Cardiac muscle cell (in vitro differentiated cells and primary cell): ENCODE measurements at places on chromosomes 2 and 18. TPM values are rescaled to one million over a fixed set of nuclear protein-coding genes. Genes with fewer than 3 reads are reported as not detected.

The SULT1C4 gene
- 9.3 and 14.3 TPM in 2 replicates for total RNA-seq

The PPIL3 gene
- total RNA-seq, result 64.8 and 82.6 TPM in 2 replicates

The NOP58 gene
- total RNA-seq, result 48.7 and 75.0 TPM in 2 replicates

The NLRC4 gene
- not detected in 2 replicates for total RNA-seq

The AQP12A gene
- not detected in 2 replicates for total RNA-seq

The TP53I3 gene
- total RNA-seq, result 25.4 and 55.5 TPM in 2 replicates

The ZNF512 gene
- 22.0 and 38.6 TPM in 2 replicates for total RNA-seq

The G6PC2 gene
- not detected in 2 replicates for total RNA-seq

The KCTD1 gene
- total RNA-seq, result 20.2 and 23.1 TPM in 2 replicates

The LGALSL gene
- 12.8 and 15.8 TPM in 2 replicates for total RNA-seq

The GPR35 gene
- total RNA-seq, result 0.70 and 5.1 TPM in 2 replicates

The INPP5D gene
- 3.5 and 6.8 TPM in 2 replicates for total RNA-seq

The CIB4 gene
- total RNA-seq, result 0.49 TPM in 1 of 2 replicates, not detected in the other

The TMEM247 gene
- total RNA-seq, result not detected in 2 replicates

The MTLN gene
- 65.7 and 84.2 TPM in 2 replicates for total RNA-seq

The SLC11A1 gene
- total RNA-seq, result 0.25 and 0.63 TPM in 2 replicates

The GGCX gene
- 18.6 and 24.3 TPM in 2 replicates for total RNA-seq

The NT5DC4 gene
- not detected in 2 replicates for total RNA-seq

GRCh38 chr2:26974352-26974751 lies 3.9 kb downstream of the MAPRE3 start:
- DNase-seq, result no peak
- no peaks in the 10 kb centered on the region for H3K36me3 ChIP-seq
- H3K4me3 ChIP-seq, result no peak overlapping the region

DNA sequence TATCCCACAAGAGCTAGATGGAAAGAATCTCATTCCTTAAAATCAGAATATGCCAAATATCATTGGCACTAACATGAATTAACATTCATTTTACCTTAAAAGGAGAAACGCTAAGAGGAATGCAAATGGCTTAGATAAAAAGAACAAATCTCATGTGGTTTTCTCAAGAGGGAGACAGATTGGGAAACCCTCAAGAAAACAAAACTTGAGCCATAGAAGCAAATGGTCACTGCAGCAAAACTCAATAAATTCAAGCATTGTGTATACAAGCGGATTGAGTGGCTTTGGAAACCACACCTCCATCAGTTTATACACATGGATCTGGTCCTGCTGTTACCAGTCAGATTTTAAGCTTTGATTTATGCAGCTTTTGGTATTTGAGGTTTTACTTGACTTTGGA lies 1331.8 kb upstream of the ZEB2 start:
- no peak for DNase-seq
- no peaks in the 10 kb centered on the region for H3K4me1 ChIP-seq
- H3K27me3 ChIP-seq, result no peaks in the 10 kb centered on the region
- H3K36me3 ChIP-seq, result no peaks in the 10 kb centered on the region
- H3K4me3 ChIP-seq, result no peak overlapping the region
- H3K27ac ChIP-seq, result no peak overlapping the region

GRCh38 chr2:138147796-138148195 lies 183.5 kb downstream of the HNMT start:
- H3K4me1 ChIP-seq, result peaks cover 9% of the 10 kb centered on the region
- no peak overlapping the region for H3K27ac ChIP-seq
- no peaks in the 10 kb centered on the region for H3K36me3 ChIP-seq
- no peaks in the 10 kb centered on the region for H3K27me3 ChIP-seq
- DNase-seq, result peak; percentile 37

- H3K36me3 ChIP-seq, result no peaks in the 10 kb centered on the region
- H3K27me3 ChIP-seq, result no peaks in the 10 kb centered on the region
- no peak overlapping the region for H3K4me3 ChIP-seq
- no peak for DNase-seq
These were observed 440.7 kb upstream of the MMADHC start for GRCh38 chr2:150028322-150028721.

DNA sequence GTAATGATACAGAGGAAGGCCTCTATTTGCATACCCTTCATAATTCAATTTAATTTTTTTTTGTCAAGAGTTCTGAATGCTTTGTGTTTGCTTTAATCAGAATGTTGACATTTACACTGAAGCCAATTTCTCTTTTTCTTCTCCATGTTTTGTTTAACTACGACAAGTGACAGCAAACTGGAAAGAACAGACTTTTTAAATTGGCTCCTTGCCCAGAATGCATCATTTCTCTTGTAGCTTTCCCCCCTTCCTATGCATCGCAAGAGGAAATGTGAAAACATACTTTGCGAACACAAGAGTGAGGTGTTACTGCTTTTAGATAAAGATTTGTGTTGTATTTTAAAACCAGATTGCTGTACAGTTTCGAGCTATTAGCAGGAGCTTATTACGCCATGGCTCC lies 955.2 kb upstream of the CELF4 start:
- peak; percentile 50 for DNase-seq
- H3K4me3 ChIP-seq, result no peak overlapping the region
- H3K36me3 ChIP-seq, result no peaks in the 10 kb centered on the region
- H3K27ac ChIP-seq, result peak overlapping the region; percentile 15
- H3K4me1 ChIP-seq, result peaks cover 30% of the 10 kb centered on the region
- H3K27me3 ChIP-seq, result no peaks in the 10 kb centered on the region

- H3K4me1 ChIP-seq, result no peaks in the 10 kb centered on the region
- no peak overlapping the region for H3K4me3 ChIP-seq
- H3K36me3 ChIP-seq, result peaks cover 20% of the 10 kb centered on the region
- H3K27ac ChIP-seq, result no peak overlapping the region
- no peak for DNase-seq
These were observed 99.4 kb upstream of the IL1R2 start for GRCh38 chr2:101892377-101892776.

GRCh38 chr2:72394541-72395070 lies 246.9 kb upstream of the CYP26B1 start:
- DNase-seq, result no peak
- no peaks in the 10 kb centered on the region for H3K36me3 ChIP-seq
- H3K27me3 ChIP-seq, result no peaks in the 10 kb centered on the region
- no peaks in the 10 kb centered on the region for H3K4me1 ChIP-seq

GRCh38 chr2:152564754-152565551 lies 152.3 kb downstream of the PRPF40A start:
- H3K4me3 ChIP-seq, result no peak overlapping the region
- no peak for DNase-seq
- H3K27ac ChIP-seq, result no peak overlapping the region
- H3K4me1 ChIP-seq, result peaks cover 5% of the 10 kb centered on the region
- no peaks in the 10 kb centered on the region for H3K27me3 ChIP-seq
- H3K36me3 ChIP-seq, result no peaks in the 10 kb centered on the region

DNA sequence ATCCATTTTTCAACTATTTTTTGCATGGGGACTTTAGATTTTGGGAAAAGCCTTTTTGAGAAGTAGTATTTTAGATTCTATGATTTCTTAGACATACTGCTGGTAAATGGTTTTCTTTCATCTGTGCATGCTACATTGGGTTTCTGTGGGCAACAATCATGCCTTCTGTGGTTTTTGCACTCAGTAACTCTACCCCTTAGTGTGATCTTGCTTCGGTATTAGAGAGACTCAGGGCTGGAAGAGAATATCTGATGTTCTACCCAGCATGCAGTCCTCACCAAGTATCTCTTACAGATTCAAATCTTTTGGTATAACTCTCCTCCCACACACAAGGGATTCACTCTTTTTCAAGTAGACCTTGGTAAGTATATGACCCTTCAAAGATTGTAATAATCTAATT lies 183.0 kb downstream of the PMAIP1 start:
- DNase-seq, result no peak
- no peak overlapping the region for H3K4me3 ChIP-seq
- no peaks in the 10 kb centered on the region for H3K4me1 ChIP-seq
- H3K27me3 ChIP-seq, result no peaks in the 10 kb centered on the region
- H3K36me3 ChIP-seq, result no peaks in the 10 kb centered on the region

DNA sequence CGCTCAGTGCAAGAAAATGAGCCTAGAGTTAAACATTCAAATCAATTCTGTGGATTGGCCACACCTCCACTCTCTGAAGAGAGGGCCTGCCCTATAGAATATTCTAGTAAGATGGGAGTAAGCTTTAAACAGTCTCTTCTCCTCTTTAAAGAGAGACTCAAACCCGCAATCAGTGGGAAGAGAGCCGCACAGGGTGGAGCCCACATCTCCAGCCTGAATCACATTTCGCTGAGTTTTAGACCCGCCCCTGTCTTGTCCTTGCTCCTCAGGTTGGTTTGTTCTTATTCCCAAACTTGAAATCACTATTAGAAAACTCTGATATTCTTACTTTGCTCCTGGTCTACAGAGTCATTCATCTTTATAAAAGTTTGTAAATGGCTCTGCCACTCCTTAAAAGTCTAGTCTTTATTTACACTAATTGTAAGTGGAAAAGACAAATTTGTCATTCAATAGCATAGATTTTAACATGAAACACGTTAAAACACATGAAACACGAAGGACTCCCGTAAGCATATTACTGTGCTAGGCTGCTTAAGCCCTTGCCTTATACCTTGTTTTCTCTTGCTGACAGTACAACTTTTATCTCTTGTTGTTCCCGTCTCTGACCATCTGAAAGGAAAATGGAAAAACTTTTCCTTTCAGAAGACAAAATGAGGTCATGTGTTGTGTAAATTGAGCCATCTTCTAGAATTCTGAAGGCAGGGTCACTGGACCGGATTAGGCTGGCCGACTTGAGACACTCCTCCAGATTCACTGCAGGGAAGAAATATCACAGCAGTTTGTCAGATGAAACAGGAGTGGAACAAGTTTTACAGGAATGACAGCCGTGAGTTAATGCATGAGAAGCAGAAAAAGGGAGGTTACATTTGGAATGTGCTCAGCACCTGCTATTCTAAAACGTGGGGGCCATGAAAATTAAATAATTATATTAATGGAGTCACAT lies 5.6 kb downstream of the DSC1 start:
- H3K4me1 ChIP-seq, result no peaks in the 10 kb centered on the region
- no peak overlapping the region for H3K27ac ChIP-seq
- no peaks in the 10 kb centered on the region for H3K27me3 ChIP-seq
- peak; percentile 9 for DNase-seq

- no peak overlapping the region for H3K27ac ChIP-seq
- DNase-seq, result no peak
- no peaks in the 10 kb centered on the region for H3K4me1 ChIP-seq
- H3K36me3 ChIP-seq, result no peaks in the 10 kb centered on the region
- no peak overlapping the region for H3K4me3 ChIP-seq
- H3K27me3 ChIP-seq, result no peaks in the 10 kb centered on the region
These were observed 48.3 kb upstream of the TMEM18 start for GRCh38 chr2:725468-725867.

- no peaks in the 10 kb centered on the region for H3K4me1 ChIP-seq
- H3K27ac ChIP-seq, result no peak overlapping the region
- no peaks in the 10 kb centered on the region for H3K27me3 ChIP-seq
- no peak overlapping the region for H3K4me3 ChIP-seq
- no peaks in the 10 kb centered on the region for H3K36me3 ChIP-seq
These were observed 133.5 kb downstream of the TMEM182 start for GRCh38 chr2:102895376-102895775.

- no peaks in the 10 kb centered on the region for H3K36me3 ChIP-seq
- H3K27me3 ChIP-seq, result no peaks in the 10 kb centered on the region
- H3K4me3 ChIP-seq, result no peak overlapping the region
- H3K27ac ChIP-seq, result no peak overlapping the region
These were observed 114.0 kb upstream of the STON1 start for GRCh38 chr2:48415836-48416515.

DNA sequence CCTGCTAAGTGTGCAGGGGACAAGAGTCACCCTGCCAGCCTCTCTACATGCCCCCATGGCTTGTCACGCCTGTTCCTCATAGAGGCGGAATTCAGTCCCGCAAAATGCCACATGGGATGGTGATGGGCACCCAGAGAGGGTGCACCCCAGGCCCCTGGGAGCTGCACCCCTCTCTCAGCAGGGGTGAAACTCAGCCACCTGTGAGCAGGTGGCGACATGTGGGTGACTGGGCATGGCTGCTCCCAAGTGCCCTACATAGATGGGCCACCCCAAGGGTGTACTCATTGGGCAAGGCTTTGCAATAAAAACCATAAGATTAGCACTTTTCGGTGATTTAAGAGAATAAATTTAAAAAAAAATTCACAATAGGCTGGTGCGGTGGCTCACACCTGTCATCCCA lies 6.3 kb downstream of the HS6ST1 start:
- H3K36me3 ChIP-seq, result no peaks in the 10 kb centered on the region
- peaks cover 9% of the 10 kb centered on the region for H3K4me1 ChIP-seq
- peaks cover 7% of the 10 kb centered on the region for H3K27me3 ChIP-seq
- H3K4me3 ChIP-seq, result no peak overlapping the region
- no peak overlapping the region for H3K27ac ChIP-seq
- DNase-seq, result no peak

GRCh38 chr2:23036629-23037028 lies 348.4 kb upstream of the KLHL29 start:
- H3K4me1 ChIP-seq, result peaks cover 11% of the 10 kb centered on the region
- H3K36me3 ChIP-seq, result no peaks in the 10 kb centered on the region

- peak; percentile 62 for DNase-seq
- no peak overlapping the region for H3K27ac ChIP-seq
- H3K4me3 ChIP-seq, result no peak overlapping the region
- no peaks in the 10 kb centered on the region for H3K36me3 ChIP-seq
- H3K27me3 ChIP-seq, result no peaks in the 10 kb centered on the region
These were observed 122.5 kb downstream of the PLEKHM3 start for GRCh38 chr2:207902821-207903220.

- no peak for DNase-seq
- no peaks in the 10 kb centered on the region for H3K27me3 ChIP-seq
- H3K27ac ChIP-seq, result no peak overlapping the region
- H3K4me1 ChIP-seq, result no peaks in the 10 kb centered on the region
- H3K36me3 ChIP-seq, result no peaks in the 10 kb centered on the region
These were observed 101.4 kb downstream of the MYO5B start for GRCh38 chr18:50093366-50094064.

DNA sequence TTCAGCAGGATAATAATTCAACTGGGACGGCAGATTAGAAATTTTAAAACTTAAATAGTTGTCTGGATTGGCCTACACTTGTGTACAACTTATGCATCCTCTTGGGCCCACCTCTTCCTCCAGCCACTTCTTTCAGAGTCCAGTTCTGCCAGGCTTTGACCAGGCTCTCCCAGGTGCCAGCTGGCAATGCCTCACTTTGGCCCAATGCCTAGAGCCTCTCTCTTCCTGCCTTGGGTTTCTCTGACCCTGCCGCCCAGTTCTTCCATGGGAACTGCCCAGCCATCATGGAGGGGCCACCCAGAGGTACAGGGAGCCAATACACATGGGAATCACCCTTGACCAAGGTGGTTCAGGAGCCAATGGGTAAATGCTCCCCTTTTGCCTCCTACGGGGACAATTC lies 135.5 kb downstream of the IRS1 start:
- no peak for DNase-seq
- H3K27ac ChIP-seq, result no peak overlapping the region
- H3K4me1 ChIP-seq, result peaks cover under 1% of the 10 kb centered on the region
- H3K4me3 ChIP-seq, result no peak overlapping the region

DNA sequence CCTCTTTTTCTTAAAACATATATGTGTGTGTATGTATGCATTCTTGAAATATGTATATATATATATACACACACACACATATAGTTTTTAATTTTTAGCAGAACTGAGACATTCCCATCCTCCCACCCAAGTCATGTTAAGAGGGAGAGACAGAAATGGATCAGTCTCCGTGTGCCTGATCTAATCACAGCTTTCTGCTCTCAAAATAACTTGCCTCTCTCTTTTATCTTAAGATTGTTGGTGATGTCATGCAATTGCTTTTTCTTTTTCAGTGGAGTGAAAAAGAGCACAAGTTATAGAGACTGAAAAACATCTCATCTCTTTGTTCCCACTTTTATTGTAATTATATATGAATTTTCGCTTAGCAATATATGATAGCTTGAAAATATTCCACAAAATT lies 279.9 kb upstream of the DOK6 start:
- DNase-seq, result peak; percentile 8
- H3K36me3 ChIP-seq, result no peaks in the 10 kb centered on the region
- H3K27me3 ChIP-seq, result no peaks in the 10 kb centered on the region
- H3K4me1 ChIP-seq, result peaks cover 20% of the 10 kb centered on the region
